ENCODE measurements at places on chromosomes 2 and 18. TPM values are rescaled to one million over a fixed set of nuclear protein-coding genes. Genes with fewer than 3 reads are reported as not detected.

FAM228A gene
- 2.4 TPM for total RNA-seq

RUFY4 gene
- total RNA-seq, result not detected

TMEM198 gene
- not detected for total RNA-seq

IER3IP1 gene
- total RNA-seq, result 18.2 TPM

FECH gene
- total RNA-seq, result 34.0 TPM

All from mammary microvascular endothelial cell (primary cell).